ENCODE measurements at places on chromosomes 1 and 21.

- no peak for DNase-seq
Measured at GRCh38 chr1:41833519-41834000, 85.2 kb downstream of the HIVEP3 start.

GRCh38 chr1:177585302-177586220 is 384.3 kb downstream of the SEC16B start:
- DNase-seq, result peak; percentile 67

DNA sequence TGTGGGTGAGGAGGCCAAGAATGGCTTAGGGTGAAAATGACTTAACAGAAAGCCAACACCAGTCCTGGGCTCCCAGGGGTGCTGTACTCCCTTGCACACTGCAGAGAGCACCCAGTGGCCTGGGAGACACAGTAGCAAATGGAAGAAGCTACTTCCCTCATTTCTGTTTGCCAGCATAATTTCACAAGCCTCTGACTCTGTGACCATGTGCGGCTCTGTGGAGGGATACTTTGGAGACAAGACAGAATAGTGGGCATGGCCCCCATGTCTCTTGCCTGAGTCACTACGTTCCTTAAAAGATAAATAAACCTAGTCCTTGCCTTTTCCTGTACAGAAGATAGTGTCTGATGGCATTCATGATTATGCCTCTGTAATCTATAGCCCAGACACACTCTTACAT is 38.1 kb downstream of the TRIM62 start:
- no peak for DNase-seq

DNA sequence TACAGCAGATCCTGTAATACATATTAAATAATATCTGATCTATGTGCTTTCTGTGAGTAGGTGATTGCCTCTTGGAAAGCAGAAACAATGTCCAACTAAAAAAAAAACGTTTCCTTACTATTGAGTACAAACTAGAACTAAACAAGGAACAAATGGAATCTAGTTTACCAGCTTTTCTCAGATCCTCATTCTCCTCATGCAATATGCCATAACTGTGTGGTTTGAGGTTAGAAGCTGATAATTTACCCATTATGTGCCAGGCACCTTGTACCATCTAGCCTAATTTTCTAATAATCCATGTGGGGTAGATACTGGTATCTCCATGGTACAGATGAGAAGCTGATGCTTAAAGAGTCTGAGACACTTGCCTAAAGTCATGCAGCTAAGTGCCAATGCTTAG is 154.7 kb downstream of the PTGER3 start:
- DNase-seq, result no peak

GRCh38 chr1:109193653-109194590 is 19.8 kb upstream of the SARS1 start:
- DNase-seq, result no peak

- DNase-seq, result no peak
Measured at GRCh38 chr21:26107429-26107828, 63.1 kb downstream of the APP start.

GRCh38 chr1:156659661-156659987 is 17.6 kb downstream of the NES start:
- DNase-seq, result no peak

DNA sequence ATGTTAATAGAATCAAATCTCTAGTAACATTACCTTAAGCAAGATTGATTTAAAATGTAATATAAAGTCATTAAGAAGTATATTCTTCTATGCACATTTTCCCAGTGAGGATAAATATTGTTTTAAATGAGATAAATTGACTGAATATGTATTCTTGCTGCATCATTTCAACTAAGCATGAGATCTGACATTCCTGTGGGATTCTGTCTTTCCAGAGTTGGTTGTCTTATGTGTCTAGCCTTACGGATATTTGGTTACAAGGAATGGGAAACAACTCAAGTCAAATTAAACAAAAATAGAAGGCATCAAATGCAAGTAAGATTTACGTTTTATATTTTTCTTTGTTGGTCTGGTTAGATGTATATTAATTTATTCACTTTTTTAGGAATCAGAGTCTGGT is 287.5 kb downstream of the PTGER3 start:
- DNase-seq, result no peak

DNA sequence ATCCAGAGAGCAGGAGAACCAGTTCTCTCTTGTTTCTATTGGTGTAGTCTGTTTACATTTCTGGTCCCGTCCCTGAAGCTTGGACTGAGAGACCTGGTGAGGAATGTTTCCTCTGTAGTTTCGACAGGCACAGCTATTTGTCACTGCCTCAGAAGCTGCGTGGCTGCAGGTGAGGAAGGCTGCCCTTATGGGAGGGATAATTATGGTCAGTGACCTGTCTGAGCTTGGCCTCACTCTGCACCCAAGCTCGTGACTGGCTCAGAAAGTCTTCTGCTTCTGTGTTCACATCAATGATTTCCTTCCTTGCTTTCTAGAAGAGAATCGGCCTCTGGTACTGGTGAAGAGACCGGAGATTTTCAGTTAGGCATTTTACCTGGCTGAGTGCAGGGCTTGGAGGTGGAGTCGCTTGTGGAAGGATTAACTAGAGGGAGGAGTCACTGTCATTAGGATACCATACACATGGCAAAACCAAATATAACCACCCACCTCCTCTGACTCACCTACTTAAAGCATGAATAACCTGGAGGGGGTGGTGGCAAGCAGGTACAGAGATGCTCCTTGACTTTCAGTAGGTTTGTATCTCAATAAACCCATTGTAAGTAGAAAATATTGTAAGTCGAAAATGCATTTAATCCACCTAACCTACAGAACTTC is 19.9 kb upstream of the WDR26 start:
- DNase-seq, result peak; percentile 45

DNA sequence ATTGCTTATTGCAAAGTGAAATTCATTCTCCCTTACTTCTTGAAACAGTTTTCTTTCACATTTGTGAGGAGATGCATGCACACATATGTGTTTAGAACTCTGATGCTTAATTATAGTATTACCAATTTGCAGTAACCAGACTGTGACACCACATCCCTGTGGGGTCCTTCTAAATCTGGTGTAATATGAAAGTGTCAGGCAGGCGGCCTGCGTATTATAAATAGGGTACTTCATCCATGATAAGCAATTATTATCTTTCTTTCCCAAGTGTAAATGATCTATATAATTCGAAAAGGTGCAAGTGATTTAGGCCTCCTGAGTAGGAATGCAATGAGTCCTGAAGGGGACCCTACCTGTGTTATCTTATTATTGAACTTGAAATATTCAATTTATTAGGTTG is 876 bp downstream of the EFCAB7 start:
- DNase-seq, result no peak

DNA sequence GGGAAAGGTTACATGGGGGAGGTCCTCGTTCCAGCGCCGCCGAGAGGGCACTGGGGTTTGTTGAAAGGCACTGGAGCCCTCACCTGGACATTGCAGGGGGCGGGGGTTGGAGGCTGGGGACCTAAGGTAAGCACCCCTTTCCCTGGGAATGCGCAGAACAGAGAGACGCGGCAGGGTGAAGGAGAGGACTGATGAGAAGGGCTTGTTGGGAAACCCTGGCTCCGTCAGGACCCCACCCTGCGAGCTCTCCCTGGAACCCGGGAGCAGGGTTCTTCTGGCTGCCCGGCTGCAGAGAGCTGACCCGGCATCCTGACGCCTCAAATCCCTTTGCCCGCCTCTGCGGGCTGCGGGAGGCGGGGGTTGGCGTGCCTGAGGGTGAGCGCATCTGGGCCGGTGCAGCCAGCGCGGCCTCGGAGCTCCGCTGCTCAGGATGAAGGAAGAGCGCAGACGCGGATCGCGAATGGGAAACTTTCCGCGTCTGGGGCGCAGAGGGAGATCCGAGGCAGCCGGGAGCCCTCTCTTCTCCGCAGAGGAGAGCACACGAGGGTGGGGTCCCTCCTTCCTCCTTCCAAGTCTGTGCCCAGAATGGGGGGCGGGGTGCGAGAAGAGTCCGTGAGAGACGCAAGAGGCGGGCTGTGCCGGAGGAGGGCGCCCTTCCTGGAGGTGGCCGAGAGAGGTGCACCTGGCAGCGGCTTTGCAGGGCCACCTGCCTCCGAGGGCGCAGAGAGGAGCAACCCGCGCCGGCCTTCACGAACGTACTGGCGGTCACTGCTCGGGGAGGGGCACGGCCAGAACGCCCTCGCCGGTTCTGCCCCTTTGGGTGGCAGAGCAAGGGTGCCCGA is 2.4 kb downstream of the IGSF21 start:
- peak; percentile 4 for DNase-seq

- peak; percentile 53 for DNase-seq
Measured at GRCh38 chr1:235074523-235075047, 54.1 kb downstream of the TOMM20 start.

- no peak for DNase-seq
Measured at GRCh38 chr1:145997016-145997717, 788 bp upstream of the TXNIP start.

DNA sequence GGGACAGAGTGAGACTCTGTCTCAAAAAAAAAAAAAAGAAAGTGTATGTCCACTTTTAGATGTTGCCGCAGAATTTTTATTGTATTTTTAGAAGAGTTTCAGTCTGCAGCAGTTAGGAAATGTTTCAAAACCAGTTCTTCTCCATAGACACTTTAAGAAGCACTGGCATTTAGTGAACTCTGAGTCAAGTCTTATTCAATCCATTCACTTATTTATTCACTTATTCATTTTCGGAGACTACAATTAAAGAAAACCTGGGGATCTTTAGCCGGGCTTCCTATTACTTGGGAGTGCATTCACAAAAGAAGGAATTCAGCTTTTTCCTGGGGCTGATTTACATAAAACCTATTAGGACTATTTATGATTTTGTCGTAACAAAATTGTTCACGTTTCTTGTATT is 12.3 kb downstream of the RCAN3 start:
- no peak for DNase-seq

- no peak for DNase-seq
Measured at GRCh38 chr1:186987065-186987464, 158.3 kb downstream of the PLA2G4A start.

DNA sequence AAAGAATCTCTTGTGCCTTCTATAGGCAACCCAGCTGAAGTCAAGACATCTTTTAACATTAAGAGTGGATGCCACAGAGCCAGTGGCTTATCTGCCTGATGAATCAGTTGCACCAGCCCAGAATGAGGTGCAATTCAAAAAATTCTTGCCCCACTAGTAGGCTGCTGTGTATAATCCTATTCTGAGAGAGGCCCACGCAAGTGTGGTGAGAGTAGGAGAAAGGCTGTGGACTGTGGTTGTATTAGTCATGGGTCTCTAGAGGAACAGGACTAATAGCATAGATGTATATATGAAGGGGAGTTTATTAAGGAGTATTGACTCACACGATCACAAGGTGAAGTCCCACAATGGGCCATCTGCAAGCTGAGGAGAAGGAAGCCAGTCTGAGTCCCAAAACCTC is 216.4 kb downstream of the LTN1 start:
- DNase-seq, result no peak

DNA sequence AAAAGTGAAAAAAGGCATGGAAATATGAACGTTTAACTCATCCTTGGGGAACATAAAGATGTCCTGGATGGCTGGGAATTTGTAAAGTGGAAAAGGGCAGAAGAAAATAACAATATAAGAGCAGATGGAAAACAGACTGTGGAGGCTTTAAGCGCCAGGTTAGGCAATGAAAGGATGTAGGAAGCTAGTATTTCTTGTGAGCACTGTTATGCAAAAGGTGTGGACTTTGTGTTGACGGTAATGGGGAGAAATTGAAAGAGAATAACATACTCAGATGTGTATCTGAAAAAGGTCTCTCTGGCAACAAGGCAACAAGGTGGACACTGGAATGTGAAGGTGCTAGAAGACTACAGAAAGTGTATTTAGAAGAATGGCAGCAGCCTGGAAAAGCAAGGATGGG is 411.8 kb downstream of the PLPP3 start:
- DNase-seq, result no peak

GRCh38 chr1:22883406-22883805 is 89.3 kb downstream of the LACTBL1 start:
- DNase-seq, result no peak

GRCh38 chr1:222844411-222844779 is 29.6 kb downstream of the DISP1 start:
- DNase-seq, result no peak

- DNase-seq, result no peak
Measured at GRCh38 chr1:158115126-158115525, 65.6 kb upstream of the CD1D start.

DNA sequence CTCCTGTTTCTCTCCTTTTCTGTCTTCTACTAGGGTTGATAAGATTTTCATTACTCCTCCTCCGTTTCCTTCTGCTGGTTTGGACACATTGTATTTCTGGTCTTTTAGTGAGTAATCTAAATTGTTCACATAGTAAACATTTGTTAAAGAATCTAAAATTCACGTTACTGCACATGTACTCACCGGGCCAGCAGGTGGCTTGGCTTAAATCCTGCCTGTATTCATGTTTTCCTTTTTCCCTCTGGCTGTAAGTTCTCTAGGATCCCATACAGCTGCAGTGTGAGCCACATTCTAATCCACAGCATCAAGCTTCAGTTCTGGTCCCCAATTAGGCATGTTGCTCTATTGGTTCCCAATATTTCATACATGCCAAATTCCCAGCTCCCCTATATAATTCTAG is 958.3 kb downstream of the ADGRL2 start:
- no peak for DNase-seq

DNA sequence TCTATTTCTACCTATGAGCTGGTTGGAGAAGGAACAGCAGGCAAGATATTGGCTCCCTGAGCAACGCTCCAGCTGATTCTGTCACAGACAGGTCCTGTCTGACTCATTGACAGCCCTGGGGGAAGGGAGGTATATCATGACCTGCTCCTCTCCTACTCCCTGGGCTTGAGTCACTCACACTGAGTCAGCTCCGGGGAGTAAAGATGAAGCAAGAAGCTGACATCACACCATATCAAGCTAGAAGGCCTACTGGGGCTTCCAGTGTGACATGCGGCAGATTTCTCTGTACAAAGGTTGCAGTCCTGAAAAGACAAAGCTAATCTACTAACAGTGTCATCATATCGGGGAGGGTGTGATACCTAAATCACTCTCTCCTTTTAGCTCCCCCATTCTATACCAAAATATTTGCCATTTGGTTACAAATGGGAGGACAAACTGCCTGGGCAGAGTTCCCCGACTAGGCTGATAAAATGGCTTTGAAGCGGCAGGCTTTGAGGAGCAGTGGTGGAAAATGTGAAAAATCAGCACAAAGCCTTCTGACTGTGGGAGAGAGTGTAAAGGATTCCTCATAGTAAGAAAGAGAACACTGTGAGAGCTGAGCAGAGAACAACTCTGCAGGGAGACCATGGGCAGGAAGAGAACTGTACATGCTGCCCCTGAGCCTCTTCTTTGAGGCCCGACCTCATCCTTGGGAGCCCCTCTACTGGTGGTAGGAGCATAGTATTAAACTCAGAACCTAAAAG is 15.5 kb downstream of the PI4KB start:
- DNase-seq, result no peak

- no peak for DNase-seq
Measured at GRCh38 chr21:22535630-22536029, 1537.4 kb downstream of the NCAM2 start.
